ENCODE measurements at places on chromosomes 1 and 21. TPM values are rescaled to one million over a fixed set of nuclear protein-coding genes. Genes with fewer than 3 reads are reported as not detected.

The CRP gene
- total RNA-seq: not detected

The UTS2 gene
- total RNA-seq: not detected

The FCER1A gene
- total RNA-seq: not detected

The FAM167B gene
- total RNA-seq: 0.45 TPM

The IVL gene
- total RNA-seq: not detected

The NEK7 gene
- total RNA-seq: 14.0 TPM

The GBP4 gene
- total RNA-seq: 0.02 TPM

The CAPZA1 gene
- total RNA-seq: 80.7 TPM

The SLC5A9 gene
- total RNA-seq: not detected

The PEF1 gene
- 45.3 TPM for total RNA-seq

The THEM5 gene
- total RNA-seq: 0.06 TPM

Measured in A549 treated with AZD2906 at 1 μM for 4 hours (cell line).